ENCODE measurements at places on chromosomes 2 and 18.

- DNase-seq = no peak
Measured at GRCh38 chr18:80229766-80230745, 17.3 kb downstream of the PARD6G start.

DNA sequence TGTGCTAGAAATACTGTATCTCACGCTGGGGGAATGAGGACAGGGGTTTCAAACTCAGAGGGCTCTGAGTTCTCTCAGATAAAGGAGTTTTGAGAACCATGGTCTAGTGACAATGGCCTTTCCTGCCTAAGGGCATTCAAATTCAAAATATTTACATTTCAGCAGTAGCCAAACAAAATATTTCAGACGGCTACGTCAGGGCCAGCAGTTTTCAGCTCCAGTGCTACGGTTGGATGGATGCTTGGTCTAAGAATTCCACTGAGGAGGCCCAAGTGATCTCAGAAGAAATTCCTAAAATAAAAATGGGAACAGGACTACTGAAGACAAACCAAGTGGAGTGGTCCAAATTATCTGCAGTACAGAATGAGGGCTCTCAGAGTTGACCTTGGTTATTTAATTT lies 41.1 kb upstream of the SCG2 start:
- DNase-seq = no peak

DNA sequence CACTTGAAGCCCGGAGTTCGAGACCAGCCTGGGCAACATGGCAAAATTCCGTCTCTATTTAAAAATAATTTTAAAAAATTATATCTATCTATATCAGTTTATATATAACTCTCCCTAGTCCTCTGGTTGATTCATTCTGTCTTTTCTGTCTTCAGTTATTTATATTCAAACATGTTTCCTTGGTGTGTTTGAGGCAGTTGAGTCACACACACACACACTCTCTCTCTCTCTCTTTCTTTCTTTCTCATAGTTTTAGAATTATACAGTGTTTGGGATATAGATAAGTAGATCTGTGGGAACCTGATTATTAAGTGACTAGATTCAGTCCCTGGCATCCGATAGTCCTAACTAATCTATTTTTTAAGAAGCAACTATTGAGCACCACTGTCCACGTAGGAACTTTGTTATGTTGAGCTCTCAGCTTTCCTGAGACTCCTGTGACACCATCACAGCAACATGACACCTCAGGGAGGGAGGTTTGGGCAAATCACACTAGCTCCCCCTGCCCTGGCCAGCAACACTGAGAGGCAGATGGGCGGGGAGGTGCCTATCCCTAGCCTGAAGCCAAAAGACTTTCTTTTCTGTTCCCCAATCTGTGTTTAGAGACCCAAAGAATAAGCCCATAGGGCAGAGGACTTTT lies 482.7 kb downstream of the DLGAP1 start:
- no peak for DNase-seq

- no peak for DNase-seq
Measured at GRCh38 chr2:16413285-16413684, 252.3 kb downstream of the CYRIA start.

GRCh38 chr2:130372055-130372832 lies 16.4 kb downstream of the PTPN18 start:
- DNase-seq = peak; percentile 65

GRCh38 chr2:66273933-66274490 lies 160.9 kb upstream of the MEIS1 start:
- DNase-seq = no peak

DNA sequence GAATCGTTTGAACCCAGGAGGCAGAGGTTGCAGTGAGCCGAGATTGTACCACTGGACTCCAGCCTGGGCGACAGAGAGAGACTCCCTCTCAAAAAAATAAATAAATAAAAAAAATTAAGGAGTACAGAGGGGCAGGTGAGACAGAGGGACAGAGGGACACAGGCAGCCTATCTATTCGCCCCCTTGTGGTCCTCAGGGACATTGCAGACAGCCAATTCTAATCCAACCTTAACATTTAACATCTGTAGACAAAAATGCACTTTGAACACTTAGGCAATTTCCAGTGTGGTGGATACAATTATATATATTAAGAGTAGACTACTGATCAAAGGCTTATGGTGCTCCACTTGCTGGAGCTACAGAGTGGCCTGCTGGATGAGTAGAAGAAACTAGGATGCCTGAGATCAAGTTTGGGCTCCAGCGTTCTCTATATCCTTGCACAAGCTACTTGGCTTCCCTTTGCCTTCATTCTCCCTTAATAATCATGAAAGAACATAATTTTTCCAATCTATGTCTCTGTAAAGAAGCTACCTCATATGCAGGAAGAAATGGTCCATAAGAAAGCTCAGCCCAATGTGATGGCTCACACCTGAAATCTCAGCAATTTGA lies 8.2 kb upstream of the SMARCAL1 start:
- peak; percentile 18 for DNase-seq

DNA sequence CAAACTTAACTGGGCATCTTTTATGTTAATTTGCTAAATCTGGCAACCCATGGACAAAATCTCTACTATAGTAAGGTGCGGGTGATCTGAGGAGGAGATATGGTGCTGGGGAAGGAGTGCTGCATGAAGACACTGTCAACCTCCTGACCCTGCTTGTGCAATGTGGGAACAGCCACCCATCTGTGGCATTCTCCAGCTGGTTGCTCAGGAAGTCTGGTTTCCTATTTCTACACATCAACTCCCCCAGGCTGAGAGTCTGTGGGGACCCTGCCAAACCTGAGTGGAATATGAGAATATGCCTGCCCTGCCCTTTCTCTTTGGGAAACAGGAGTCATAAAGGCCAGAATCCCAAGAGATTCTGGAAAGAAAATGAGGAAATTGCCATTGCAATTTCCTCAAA lies 60.1 kb upstream of the PAX3 start:
- DNase-seq = no peak

DNA sequence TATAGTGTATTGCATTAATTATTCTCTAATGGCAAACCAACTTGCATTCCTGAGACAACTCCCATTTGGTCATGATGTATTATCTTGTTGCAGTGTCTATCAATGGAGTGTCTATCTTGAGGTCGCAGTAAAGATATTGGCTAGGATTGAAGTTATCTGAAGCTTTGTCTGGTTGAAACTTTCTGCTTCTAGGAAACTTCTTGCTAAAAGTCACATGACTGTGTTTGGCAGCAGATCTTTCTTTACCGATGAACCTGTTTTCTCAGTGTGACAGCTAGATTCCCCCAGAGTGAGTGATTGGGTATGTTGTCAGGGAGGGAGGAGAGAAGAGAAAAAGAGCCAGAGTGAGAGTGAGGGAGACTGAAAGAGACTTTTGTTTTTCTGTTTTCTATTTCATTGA lies 119.6 kb downstream of the QPCT start:
- DNase-seq = no peak

DNA sequence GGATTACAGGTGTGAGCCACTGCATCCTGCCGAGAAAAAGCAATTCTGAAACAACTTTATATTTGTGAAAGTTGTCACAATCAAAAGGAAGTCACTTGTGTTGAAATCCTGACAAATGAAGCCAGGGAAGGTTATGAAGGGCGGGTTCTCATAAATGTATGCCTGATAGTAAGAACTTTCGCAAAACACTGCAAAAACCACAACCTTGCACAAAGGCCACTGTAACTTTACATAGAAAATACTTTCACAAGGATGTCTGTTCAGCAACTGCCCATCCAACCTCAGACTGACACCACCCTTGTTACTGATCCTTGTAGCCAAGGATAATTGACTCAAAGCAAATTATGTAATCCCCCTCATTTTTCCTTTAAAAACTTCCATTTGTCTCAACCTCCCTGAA lies 90.6 kb downstream of the SLC4A3 start:
- DNase-seq = no peak

- no peak for DNase-seq
Measured at GRCh38 chr2:199955007-199955338, 318 bp downstream of the TYW5 start.

DNA sequence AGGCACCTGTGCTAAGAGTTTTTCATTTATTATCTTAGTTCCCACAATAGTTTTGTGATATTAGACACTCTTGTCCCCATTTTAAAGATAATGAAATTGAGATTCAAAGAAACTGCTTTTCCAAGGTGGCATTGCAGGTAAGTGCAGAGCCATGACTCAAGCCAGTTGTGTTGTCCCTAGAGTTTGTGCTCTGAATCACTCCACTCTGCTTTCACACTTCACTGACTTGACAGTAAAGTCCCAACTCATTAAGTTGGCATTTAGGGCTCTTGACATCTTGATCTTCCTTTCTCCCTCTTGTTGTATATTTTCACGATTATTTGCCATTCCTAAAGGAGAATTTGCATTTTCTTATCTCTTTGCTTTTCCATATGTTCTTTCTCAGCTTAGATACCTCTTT lies 114.3 kb downstream of the DIS3L2 start:
- no peak for DNase-seq

GRCh38 chr2:189092936-189093335 lies 86.6 kb downstream of the COL5A2 start:
- peak; percentile 52 for DNase-seq

- no peak for DNase-seq
Measured at GRCh38 chr2:135980434-135981079, 4.9 kb downstream of the DARS1 start.

All from AG09319 (cell line).